Stimulated activated CD4-positive, alpha-beta T cell treated with anti-CD3 and anti-CD28 coated beads, Interleukin-4, amount 100 ng/mL, for 24 hours (primary cell): ENCODE measurements at places on chromosomes 4 and X.
A peak's percentile ranks its signal among the peaks of the same experiment; 100 is the strongest.

DNA sequence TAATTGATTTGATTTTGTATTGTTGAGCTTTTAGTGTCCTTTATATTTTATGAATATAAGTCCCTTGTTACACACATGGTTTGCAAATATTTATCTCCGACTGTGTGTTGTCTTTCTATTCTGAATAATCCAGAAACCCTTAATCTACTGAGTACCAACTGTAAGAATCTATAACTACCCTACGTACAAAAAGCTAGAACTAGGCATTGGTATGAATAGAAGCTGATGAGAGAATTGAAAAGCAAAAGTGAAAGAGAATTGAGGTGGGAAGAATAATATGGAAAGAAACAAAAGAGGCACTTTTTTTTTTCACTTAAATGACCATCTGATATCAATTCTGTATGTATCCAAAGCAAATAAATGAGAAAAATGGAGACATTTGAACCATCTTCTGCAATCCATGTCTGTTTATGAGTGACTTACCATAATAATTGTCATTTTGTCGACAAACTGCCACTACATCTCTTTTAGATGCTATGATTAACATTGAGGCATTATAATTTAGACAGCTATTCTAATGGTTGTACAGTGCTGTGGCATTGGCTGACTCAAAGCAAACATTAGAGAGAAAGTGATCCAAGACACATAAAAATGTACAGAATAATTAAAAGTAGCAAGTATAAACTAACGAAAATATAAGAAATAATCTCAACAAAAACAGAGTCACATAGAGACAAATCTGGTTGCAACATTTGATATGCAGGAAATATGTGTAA, 1516.6 kb upstream of the AGA start:
- DNase-seq: no peak

GRCh38 chr4:100982345-100982744, 365.0 kb downstream of the PPP3CA start:
- no peak for DNase-seq

GRCh38 chr4:189178125-189178746, 762.4 kb upstream of the FRG1 start:
- DNase-seq: no peak

DNA sequence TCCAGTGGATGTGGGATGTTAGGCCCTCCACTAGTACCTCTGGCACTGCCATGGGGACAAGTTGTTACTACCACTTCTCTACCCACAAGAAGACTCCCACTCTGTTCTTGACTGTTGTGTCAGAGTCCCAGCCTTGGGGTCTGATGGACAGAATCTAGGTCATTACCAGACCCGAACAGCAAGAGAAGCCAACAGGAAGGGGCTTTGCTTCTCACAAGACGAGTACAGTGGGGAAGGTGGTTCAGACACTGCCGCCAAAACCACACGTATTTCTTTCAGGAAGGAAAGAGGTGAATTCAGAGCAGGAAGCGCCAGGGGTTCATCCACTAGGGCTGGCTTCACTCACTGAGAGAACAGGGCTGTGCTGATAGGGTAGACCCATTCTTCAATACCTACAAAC, 161.3 kb upstream of the KIT start:
- no peak for DNase-seq

GRCh38 chrX:54043541-54044125, 640 bp downstream of the PHF8 start:
- no peak for DNase-seq

- DNase-seq: peak; percentile 10
Observed at GRCh38 chr4:38949411-38950051, 81.9 kb downstream of the FAM114A1 start.

GRCh38 chr4:24164054-24164693, 274.3 kb upstream of the PPARGC1A start:
- DNase-seq: no peak

DNA sequence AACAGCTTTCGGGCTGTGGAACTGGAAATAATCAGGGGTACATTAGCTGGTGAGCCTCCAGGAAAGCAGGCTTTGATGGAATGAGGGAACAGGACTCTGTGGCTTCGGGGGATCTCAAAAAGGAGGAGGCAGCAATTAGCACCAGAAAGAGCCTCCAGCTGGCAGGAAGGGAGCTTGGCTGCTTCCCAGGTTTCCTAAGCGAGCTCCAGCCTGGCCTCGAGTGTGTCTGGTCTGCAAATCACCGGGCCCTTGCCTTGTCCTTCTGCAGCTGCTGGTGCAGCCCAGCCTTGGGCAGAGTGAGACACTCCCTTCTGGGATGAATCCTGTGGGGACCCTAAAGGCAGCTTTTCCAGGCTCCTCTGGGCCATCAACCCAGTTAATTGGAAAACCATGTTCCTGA, 10.7 kb upstream of the PDHA1 start:
- no peak for DNase-seq

DNA sequence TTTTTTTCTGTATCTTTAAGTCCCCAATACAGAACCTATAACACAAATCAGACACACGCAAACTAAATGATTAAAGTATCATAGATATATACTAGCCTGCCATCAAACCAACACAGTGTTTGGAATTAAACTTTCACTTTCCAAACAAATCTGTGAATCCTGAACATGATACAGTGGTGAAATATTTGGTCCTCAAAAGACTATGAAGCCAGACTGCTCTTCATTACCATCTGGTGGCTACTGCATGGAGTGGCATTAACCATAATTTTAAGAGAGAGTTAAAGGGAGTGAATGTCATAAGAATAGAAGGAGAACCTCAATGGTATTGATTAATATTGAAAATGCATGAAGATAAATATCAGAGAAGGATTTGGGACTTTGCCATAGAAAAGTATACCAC, 9.2 kb upstream of the GABRA4 start:
- no peak for DNase-seq

DNA sequence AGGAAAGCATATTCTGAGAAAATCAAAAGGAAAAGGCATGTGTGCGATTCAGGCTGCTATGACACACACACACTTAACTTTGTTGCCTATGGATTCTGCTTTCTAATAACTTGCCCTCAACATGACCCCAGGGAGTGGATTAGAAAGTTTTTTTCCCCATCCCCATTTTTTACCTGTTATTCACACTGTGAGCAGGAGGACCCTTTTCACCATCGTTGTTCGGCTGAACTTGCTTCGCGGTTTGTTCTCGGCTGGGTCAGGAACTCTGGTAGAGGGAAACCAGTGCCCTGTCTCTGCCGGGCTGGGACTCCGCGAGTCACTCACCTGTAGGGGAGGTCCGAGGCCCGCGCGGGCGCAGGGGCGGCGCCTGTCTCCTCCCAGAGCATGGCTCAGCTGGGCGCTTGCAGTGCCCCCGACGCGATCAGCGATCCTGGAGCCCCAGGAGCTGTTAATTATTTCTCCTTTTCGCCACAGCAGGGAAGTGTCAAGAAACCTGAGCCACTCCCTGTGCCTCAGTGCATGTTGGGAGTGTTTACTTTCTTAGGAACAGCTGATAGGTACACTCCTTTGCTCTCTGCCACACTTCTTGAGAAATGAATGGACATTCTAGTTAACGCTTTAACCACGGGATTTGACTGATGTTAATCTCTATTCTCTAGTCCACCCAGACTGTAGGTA, at the start of gene RASSF6:
TSS of gene RASSF6 (minus strand) at position 322 of the 678 bp plus-strand sequence. CDS start 8,641 bp downstream, outside the sequence.
- no peak for DNase-seq

DNA sequence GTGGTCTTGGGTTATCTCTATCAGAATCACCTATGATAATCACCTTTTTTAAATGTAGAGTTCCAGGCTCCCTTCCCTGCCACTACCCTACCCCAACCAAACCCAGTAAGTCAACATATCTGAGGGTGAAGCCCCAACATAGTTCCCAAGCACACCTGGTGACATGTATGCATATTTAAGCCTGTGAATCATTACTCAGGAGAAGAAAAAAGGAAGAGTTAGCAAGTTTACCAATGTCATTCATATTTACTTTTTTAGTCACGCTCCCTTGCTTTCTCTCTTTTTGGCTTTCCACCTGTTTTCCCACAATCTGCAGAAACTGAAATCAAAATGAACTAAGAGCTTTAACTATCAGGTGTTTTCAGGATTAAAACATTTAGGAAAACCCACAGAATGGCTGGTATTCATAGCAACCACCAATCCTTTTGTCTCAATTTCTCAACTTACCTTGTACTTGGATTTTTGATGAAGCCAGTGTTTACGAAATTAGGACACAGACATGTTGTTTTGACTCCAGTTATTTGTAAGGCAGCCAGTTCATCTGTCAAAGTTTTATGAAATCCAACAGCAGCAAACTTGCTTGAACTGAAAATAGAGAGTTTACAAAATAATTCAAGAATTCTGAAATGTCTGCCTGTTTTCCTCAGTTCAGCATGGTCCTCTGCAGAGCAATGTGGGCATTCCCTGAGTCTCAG, 34.0 kb downstream of the HSD17B11 start:
- no peak for DNase-seq

DNA sequence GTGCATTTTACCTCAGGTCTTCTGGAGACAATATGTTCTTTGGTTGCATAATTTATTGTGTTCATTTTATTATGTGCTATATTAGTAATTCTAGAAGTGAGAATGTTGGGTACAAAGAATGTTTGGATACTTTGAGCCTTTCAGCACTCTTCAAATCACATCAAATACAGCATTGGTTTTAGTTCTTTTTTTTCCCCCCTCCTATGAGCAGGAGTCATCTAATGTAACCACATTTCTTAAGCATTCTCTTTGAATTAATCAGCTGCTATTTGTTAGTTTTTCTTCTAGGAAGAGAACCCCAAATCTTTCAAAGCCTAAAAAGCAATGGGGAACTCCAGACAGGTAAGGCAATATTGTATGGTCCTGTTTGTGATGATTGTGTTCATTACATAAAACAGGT, 46.7 kb downstream of the ARL9 start:
- DNase-seq: no peak

GRCh38 chr4:159178151-159178546, 75.3 kb downstream of the RAPGEF2 start:
- no peak for DNase-seq

- no peak for DNase-seq
Observed at GRCh38 chr4:124970011-124970410, 257.5 kb upstream of the ANKRD50 start.

GRCh38 chr4:113020966-113021365, 28.5 kb upstream of the ANK2 start:
- DNase-seq: no peak

DNA sequence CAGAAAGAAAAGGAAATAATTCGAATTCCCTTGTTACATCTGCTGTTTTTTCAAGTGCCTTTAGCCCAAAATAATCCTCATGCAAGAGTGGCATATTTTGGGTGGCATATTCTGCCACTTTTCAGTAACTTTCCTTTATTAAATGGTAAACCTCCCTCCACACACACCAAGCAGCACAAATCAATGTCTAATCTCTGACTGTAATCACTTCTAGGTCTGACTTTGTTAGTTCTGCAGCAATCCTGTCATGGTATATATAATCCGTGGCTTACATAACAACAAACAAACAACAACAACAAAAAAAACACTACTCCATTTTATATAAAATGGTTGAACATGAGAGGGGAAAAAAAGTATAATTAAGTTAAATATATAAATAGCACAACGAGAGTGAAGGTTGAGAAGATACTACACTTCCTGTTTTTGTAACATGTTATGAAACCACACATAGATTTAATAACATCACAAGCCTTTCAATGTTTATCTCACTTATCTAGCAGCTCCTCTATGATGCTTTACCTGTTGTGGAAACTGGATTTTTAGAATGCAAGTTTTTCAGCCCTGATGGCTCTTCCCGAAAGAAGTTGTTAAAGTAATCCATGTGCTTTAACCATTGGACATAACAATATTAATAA, 715.4 kb downstream of the GRXCR1 start:
- no peak for DNase-seq

DNA sequence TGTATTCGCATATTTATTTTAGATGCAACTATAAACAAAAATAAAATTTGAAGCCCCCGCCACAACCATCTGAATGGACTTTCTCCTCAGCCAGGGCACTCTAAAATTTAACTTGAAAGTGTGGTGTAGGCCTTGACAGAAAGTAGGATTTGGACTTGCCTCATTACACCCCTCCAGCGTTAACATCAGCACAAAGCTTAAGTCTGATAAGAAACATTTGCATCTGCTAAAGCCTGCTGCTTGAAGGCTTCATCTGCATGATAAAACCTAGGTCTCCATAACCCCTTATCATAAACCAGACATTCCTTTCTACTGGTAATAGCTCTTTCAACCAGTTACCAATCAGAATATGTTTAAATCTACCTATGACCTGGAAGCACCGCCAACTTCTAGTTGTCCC, 1046.5 kb downstream of the FAT4 start:
- DNase-seq: no peak

DNA sequence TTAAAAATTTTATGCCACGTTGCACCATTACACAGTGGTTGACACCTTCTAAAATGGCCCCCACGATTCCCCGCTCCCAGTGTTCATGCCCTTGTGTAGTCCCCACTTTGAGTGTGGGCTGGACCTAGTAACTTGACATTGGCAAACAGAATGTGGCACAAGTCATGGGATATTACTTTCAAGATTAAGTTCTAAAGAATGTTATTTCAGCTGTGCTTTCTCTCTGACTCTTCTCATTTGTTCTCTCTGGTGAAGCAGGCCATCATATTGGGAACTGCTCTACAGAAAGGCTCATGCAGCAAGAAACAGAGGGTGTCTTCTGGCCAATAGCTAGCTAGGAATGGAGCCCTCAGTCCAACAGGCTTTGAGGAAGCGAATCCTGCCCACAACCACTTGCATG, 67.1 kb downstream of the ATXN3L start:
- no peak for DNase-seq

DNA sequence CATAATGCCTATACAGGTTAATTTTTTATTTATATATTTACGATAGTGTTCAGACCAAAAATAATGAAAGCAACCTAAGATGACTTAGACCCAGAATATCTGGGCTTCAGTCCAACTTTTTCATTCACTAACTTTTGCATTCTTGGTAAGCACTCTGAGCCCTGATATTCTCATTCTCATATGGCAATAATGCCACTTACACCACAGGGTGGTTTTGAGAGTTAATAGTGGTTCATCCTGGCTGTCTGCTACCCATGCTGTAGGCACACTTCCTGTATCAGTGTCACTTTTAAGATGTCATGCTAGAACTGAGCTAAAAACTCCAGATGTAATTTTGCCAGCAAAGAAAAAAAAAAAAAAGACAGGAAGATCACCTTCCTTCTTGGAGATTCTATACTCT, 508.7 kb upstream of the FMR1 start:
- DNase-seq: no peak

- DNase-seq: no peak
Observed at GRCh38 chr4:6236816-6237390, 32.7 kb upstream of the WFS1 start.

GRCh38 chr4:87953826-87954225, 21.7 kb upstream of the SPP1 start:
- no peak for DNase-seq

GRCh38 chr4:10099499-10100325, 16.9 kb downstream of the WDR1 start:
- peak; percentile 58 for DNase-seq

- peak; percentile 72 for DNase-seq
Observed at GRCh38 chr4:70705183-70706043, 16.4 kb upstream of the RUFY3 start.

- no peak for DNase-seq
Observed at GRCh38 chrX:124426288-124427169, 80.2 kb downstream of the SH2D1A start.

DNA sequence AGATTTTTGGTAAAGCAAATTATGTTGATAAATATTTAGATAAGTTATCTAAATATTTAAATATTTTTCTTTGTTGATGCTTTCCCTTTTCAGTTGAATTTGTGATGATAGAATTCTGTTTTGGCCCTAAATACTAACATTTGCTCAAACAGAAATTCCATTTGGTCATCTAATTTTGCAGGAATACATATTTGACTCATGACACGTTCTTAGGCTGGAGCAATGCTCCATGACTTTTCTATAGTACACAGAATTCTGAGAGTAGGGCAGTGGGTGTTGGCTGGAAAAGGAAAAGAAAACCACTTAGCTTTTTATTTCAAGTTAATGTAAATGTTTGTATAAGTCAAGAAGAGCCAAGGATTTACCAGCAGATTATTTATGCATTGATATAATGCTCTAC, 58.6 kb upstream of the GK2 start:
- DNase-seq: no peak
